CD4-positive, alpha-beta T cell treated with Interleukin-15 for 4 hours (primary cell): ENCODE measurements at places on chromosomes 6 and 20.

DNA sequence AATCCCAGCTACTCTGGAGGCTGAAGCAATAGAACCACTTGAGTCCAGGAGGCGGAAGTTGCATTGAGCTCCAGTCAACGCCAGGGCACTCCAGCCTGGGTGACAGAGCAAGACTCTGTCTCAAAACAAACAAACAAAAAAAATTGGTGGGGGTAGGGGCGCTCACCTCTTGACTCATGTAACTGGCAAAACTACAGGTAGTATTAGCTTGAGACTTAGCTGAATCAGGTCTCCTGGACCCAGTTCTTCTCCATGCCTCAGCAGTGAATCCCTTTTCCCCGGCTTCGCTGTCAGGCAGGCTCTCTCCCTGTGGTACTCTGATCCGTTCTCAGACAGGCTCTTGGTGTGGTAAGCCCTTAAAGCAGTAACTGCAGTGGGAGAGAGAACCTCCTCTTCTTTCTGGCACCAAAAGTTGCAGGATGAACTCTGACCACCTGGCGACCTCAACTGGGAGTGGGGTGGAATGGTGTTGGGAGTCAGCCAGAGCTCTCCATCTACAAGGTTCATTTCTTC is 12.9 kb downstream of the SLC9A8 start:
- DNase-seq: no peak

DNA sequence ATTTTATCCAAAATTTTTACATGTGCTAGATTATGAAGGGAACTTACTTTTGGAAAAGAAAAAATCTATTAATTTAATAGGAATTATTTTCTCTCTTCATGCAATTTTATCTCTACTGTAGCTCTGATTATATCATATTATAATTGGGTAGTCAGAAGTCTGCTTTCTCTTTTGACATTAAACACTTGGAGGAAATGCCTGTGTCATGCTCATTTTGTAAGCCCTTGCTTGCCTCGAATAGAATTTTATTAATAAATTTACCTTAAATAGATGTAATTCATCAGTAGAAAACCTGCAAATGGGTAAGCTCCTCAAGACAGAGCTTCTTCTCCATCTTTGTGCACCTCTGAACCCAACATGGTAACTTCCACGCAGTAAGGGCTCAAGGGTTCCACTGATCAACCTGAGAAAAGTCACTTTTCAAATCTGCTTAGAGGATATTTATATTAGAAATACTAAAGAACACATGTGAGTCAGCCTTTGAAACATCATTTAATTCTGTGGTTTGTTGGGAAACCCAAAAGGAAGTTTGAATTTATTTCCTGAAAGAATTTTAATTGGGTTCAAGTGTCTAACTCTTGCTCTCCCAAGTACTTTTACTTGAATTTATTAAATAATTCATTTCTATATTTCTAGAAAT is 266.0 kb downstream of the ALDH8A1 start:
- DNase-seq: no peak

GRCh38 chr6:133114973-133115372 is 126.2 kb upstream of the EYA4 start:
- DNase-seq: no peak

- no peak for DNase-seq
Measured at GRCh38 chr6:7114744-7115458, 7.1 kb downstream of the RREB1 start.

DNA sequence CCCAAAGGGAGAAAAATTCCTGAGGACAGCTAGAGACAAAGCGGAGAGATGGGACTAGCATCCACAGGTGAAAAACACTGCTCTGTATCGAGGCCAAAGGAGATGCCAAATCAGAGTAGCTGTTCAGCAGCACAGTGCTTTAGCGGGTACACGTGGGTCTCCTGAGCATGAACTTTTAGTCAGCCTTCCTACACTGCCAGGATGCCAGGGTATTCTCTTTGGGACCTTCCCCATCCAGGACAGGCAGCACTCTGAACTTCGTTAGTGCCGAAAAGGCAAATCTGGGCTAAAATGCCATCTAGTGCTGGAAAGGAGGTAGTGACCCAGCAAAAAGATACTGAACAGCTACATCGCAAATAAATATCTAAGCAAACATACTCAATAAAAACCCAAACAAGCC is 64.9 kb downstream of the C6orf58 start:
- DNase-seq: no peak

- peak; percentile 25 for DNase-seq
Measured at GRCh38 chr6:137767911-137768690, 99.0 kb upstream of the TNFAIP3 start.

- no peak for DNase-seq
Measured at GRCh38 chr6:3617681-3618311, 133.7 kb downstream of the PXDC1 start.
